ENCODE measurements at places on chromosomes 11 and 22.

DNA sequence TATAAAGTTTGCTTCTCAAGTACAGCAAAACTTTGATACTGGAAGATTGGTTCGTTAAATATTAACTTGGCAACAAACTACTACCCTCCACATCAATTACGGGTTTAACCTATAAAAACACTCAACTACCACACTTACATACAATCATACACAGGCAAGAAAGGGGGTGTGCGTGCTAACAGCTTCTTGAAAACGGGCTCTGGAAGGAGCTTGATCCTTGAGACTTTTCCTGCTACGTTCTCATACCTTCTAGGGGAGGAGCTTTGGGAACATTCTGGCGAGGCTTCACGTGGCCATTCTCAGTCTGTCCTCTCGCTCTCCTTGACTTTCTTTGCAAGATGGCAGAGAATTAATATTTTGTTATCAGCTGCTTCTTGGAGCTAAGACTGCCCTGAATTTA lies 6.8 kb upstream of the ESAM start:
- no peak for DNase-seq

DNA sequence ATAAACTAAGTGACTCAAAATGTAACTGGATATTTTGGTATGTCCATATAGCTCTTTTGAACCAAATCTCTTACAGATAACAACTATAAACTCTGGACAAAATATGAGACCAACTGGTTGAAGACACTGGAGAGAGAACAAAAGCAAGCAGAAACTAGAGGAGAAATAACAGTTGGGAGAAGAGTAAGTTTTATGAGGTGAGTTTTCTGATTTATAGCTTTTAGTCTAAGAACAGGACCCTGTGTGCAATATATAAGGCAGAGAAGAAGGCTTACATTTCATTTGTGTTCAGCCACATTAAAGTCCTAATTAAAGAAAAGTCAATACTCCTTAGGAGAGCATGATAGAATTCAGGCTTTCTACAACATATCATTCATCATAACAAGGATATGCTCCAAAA lies 71.0 kb upstream of the AMOTL1 start:
- no peak for DNase-seq

DNA sequence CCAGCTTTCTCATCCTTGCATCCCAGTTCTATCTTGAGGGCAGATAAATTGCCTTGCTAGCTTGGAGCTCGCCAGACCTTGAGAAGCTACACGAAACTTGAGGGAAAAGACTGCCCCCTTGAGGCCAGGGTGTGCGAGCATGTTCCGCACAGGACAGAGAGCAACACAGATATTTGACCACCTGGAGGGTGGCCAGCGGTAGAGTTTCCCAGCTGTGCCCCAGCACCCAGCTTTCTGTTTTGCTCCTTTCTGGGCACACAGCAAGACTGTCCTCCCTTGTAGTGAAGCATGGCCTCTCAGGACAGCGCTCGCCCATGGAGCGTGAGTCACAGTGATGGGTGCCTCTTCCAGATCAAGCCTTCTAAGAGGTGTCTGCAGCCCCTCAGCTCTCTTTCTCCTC lies 23.5 kb downstream of the SPATA19 start:
- DNase-seq = no peak

GRCh38 chr11:64267207-64267945 lies 16.0 kb downstream of the PLCB3 start:
- no peak for DNase-seq

DNA sequence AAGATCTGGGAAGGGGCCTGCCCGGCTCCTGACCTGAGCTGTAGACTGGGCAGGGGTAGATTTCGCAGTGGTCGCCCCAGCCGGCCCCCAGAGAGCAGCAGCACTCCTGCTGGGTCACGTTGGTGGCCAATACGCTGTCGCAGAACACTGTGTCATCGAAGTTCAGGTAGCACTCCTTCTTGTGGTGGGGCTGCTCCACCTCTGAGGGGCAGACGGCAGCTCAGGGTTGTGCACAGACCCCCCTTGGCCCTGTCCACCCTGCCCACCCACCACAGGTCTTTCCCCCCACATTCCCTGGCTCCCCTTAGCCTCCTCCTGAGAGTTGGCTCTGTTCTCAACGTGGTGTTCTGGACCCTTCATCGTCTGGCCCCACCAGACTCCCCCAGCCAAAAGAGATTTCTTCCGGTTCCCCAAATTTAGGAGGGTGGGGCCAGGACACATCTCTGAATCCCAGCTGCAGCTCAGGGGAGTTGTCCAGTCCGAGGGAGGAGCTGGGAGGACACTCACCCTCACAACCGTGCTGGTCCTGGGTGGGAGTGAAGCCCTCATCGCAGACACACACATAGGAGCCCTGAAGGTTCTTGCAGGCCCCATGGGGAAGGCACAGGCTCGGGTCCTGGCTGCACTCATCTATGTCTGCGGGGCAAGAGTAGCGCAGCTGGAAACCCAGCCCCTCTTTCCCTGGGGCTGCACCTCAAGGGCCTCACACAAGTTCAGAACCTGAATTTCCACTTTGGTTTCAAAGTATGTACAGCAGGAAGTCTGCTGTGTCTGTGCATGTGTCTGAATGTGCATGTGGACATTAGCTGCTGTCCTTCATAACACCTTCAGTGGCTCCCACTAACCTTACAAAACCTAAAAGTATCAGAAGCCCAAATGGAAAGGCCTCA lies 16.5 kb downstream of the SCYL1 start:
- no peak for DNase-seq

DNA sequence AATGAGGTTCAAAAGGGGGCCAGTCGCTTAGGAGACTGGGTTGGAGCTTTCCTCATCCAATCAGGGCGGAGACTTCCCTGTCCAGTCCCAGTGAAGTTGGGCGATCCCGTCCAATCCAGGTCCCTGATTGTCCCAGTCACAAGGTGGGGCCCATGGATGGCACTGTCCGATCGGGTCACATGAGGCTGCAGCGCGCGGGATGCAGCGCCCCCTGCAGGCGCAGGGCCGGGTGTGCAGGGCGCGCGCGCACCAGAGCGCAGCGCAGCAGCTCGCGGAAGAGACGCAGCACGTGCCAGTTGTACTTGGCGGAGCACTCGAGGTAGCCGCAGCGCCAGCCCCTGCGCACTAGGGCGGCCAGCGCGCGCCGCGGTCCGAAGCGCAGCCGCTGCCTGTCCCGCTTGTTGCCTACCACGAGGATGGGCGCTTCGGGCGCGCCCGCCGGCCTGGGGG lies 2.3 kb downstream of the RASL10A start:
- DNase-seq = no peak

- no peak for DNase-seq
These were observed 303.3 kb upstream of the ZC3H12C start for GRCh38 chr11:109789901-109790300.

DNA sequence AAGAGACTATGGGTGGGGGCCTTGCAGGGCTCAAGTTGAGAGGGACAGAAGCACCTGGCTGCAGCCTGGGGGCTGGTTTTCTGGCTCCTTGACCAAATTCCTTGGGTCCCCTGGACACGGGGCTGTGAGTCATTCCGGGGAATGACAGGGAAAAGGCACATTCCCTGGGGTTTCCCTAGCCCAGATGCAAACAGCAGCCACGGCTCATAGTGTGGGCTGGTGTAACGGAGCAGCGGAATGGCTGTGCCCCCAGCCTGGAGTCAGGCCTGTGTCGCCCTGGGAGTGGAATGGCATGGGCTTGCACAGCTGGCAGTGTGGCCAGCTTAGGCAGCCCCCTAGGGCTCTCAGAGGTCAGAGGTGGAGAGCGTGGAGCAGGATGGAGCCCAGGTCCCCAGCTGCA lies 77.6 kb upstream of the KCNQ1OT1 start:
- no peak for DNase-seq

DNA sequence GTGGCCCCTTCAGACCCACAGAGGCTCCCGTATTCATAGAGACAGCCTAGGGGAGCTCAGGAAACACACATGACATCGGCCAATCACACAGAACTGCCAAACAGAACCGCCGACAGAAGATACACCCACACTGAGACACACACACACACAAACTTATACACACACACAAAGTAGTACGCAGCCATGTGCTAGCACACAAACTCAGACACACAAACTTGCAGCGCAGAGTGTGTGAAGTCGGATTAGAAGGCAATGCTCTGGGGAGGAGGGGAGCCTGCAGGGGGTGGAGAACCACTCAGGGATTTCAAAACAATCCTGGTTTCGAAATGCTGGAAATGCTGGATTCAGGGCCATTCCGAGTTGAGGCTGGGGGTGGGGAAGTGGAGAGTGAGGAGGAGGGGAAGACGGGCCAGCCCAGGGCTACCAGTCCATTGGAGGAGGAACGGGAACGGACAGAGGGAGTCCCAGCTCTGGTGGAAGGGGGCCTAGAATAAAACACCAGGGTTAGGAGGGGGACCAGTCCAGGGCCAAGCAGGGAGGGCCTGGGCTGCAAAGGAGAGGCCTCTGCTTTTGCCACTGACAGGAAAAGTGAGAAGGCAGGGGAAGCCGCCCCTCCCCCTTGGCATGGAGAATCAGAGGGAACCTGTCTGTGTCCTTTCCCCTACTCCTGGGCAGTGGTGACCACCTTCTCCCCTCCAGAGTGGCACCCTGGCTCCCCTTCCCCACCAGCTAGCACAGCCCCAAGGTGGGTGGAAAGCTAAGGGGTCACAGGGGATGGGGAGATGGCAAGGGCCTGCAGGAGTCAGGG lies 4.4 kb downstream of the BCL9L start:
- DNase-seq = no peak

DNA sequence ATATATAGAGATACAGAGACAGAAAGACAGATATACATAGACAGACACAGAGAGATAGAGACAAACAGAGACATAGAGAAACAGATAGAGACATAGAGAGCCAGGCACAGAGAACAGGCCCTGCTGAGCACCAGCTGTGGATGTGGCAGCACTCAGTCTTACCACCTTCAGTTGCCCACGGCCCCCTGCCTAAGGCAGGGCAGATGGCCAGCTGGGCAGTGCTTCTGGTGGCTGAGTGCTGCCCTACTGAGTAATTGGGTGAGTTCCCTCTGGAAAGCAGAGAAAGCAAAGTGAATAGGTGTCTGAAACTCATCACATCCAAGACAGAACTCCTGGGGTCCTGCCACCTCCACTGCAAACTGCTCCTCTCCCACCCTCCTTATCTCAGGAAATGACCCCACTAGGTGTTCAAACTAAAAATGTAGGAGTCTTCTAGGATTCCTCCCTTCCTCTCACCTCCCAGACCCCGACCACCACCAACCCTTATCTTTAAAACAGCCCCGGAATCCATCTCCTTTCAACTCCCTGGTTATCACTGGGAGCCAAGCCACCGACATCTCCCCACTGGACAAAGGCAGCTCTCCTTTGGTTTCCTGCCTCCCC lies 27.2 kb downstream of the SYN3 start:
- no peak for DNase-seq

DNA sequence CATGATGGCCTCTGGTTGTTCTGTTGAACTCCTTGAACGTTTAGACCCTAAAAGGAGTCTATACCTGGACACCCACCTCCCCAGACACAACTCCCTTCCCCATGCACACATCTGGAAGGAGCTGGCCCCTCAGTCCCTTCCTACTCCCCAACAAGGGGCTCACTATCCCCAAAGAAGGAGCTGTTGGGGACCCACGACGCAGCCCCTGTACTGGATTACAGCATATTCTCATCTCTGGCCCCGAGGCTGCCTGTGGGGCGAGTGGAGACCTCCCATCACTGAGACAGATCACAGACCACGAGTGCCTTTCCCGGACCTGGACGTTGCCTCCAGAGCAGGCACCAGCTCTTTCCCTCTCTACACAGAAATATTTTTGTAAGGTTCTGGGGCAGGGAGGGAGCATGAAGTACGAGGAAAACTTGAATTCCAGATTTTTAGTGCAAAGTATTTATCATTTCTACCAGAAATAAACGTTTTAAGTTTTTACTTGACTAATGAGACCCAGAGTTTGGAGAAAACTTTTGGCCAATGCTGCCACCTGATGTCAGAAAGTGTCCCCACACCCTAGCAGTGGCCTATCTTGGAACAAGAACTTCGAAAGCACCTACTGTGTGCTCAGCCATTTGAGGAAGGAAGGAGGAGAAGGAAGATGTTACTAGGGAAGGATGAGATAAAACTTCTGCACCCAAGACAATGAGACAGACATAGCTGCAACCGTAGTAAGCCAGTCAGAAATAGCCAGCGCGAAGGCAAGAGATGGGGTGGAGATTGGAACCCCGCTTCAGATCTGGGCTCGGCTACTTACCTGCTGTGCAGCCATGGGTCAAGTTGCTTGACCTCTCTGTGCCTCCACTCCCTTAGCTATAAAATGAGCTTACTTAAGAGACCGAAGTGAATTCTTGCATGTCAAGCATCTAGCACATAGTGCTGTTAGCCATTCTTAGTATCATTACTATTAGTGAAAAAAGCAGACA lies 10.2 kb upstream of the POU2F3 start:
- no peak for DNase-seq

- DNase-seq = no peak
These were observed 26.5 kb downstream of the PGA5 start for GRCh38 chr11:61267437-61267841.

- DNase-seq = peak; percentile 86
These were observed at the start of the genes CYB561A3 and TMEM138 for GRCh38 chr11:61361741-61362541. Gene CYB561A3, minus strand, starts transcription at chr11:61361882. Its CDS starts 5,169 bp downstream, at chr11:61356713. Gene TMEM138, plus strand, starts transcription at chr11:61362374. Its CDS starts 2,017 bp downstream, at chr11:61364391.

- no peak for DNase-seq
These were observed 125.7 kb downstream of the WT1 start for GRCh38 chr11:32309530-32310213.

DNA sequence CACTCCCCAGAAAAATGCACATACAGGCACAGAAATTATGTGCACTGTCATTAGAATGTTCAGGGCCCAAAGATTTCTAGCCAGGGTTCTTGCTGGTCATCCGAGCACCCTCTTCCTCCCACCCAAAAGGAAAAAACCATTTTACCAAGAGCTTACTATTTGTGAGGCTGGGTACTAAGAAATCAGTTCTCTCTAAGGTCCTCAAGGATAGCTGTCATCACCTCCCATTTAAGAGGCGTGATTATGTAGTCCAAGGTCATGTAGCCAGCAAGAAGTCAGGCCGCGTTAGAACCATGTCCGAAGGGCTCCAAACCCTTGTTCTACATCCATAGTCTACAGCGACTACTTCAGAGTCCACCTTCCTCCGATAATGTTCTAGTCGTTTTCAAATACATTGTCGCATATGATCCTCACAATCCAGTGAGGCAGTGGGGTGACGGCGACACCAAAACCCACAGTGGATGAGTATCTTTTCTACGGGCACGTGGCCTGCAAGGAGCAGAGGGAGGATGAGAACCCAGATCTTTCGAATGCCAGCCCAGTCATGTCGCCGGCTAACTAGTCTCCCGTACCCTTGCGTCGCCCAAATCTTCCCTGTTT lies 634 bp downstream of the TIMM8B start:
- DNase-seq = peak; percentile 35

DNA sequence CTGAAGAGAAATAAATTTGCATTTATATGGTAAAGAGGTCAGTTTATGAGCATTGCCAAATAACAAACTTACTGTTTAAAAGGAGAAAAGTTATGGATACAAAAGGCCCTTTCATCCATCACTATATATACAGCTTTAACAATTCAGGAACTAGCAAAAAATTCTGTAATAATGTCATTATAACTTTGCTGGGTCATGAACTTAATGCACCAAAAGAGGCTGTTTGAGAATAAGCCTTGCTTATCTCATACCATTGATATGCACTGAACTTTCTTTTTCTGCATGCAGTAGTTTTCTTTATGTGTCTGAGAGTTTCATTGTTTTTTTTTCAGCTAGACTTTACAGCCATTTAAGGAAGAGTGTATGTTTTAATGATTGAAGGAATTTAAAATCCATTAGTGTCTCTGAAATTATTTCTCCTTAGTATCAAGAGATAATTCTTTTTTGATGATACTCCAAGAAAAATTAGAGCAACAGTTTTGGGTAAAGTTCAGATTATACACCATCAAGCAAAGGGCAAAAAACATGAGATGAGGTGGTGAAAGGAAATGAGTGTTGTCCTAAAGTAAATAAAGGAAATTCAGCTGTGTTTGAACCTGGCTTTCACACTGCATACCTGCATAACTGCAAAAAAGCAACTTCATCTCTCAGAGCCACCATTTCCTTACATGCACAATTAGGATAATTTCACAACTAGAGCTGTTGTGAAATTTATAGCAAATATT lies 188.2 kb upstream of the ANO3 start:
- no peak for DNase-seq
